ENCODE measurements at places on chromosomes 6 and 20. TPM values are rescaled to one million over a fixed set of nuclear protein-coding genes. Genes with fewer than 3 reads are reported as not detected.

DNA sequence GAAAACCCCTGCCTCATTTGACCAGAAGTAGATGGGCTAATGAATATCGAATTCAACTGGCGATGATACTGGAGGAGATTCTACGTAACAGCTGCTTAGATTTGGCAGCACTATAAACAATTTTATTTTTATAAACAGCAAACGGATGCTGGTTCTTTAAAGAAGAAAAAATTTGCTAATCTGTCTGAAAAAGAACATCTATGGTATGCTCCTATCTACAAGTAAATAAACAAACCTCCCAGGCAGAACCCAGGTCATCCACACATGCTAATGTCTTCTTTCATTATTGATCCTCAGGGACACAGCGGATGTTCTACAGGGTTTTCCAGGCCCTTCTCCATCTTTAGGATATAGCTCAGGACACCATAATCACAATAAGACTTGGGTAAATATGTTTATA, 291.3 kb downstream of the ALDH8A1 start:
- no peak for DNase-seq

The PLCB4 gene
- polyA plus RNA-seq: 7.0 TPM

The CTAGE9 gene
- polyA plus RNA-seq: not detected

DNA sequence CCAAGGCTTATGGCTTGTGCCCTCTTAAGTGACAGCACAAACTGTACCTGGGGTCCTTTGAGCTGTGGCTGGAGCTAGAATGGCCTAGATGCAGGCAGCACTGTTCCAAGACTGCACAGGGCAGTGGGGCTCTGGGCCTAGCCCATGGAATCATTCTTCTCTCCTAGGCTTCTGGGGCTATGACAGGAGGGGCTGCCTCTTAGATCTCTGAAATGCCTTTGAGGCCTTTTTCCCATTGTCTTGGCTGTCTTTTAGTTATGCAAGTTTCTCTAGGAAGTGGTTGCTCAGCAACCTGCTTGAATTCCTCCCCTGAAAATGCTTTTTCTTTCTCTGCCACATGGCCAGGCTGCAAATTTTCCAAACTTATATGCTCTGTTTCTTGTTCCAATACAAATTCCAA, 183.4 kb downstream of the WDR27 start:
- no peak for DNase-seq

The DLK2 gene
- polyA plus RNA-seq: 3.9 TPM

- DNase-seq: peak; percentile 66
Observed at GRCh38 chr20:1002682-1003561, 811 bp upstream of the RSPO4 start.

The RSPH4A gene
- polyA plus RNA-seq: 0.30 TPM

DNA sequence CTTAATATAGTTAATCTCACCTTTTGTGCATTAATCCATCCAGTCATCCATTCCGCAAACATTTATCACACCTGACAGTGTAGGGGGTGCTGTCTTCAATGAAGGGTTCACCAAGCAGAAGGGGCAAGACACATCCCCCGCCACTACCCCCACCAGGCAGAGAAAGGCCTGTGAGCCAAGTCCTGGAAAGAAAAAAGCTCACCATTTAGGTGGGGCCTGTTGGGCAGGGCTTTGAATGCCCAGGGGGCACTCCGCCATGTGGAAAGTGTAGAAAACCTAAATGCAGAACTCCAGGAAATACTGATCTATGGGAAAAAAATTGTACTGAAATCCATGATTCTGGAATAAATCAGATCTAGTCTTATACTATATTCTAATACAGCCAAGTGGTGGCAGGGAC, 4.8 kb upstream of the STX16 start:
- no peak for DNase-seq

The SRSF12 gene
- 1.1 TPM for polyA plus RNA-seq

The LY6G6F gene
- not detected for polyA plus RNA-seq

The JAG1 gene
- 6.0 TPM for polyA plus RNA-seq

- DNase-seq: no peak
Observed at GRCh38 chr6:36820700-36821580, 18.3 kb downstream of the CPNE5 start.

GRCh38 chr6:111973118-111973761, 80.7 kb upstream of the CCN6 start:
- peak; percentile 36 for DNase-seq

The SCRT2 gene
- not detected for polyA plus RNA-seq

GRCh38 chr20:45064812-45065211, 36.1 kb downstream of the KCNS1 start:
- no peak for DNase-seq

DNA sequence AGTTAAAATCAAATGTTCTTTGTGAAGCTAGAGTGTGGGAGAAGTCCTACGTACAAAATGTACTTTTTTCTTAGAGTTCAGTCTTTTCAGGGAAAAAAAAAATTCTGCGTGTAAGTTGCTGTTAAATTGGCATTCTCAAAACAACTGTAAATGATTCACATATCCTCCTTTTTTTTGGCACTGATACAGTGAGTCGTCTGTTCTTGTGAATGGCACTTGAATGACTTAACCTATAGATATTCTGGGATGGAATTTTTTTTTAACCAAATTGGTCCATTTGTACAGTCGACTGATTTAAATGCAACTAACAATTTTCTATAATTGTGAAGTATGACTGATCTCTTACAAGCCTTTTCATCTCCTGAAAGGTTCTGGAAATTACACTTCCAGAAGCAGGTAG, 5.5 kb upstream of the JAG1 start:
- no peak for DNase-seq

DNA sequence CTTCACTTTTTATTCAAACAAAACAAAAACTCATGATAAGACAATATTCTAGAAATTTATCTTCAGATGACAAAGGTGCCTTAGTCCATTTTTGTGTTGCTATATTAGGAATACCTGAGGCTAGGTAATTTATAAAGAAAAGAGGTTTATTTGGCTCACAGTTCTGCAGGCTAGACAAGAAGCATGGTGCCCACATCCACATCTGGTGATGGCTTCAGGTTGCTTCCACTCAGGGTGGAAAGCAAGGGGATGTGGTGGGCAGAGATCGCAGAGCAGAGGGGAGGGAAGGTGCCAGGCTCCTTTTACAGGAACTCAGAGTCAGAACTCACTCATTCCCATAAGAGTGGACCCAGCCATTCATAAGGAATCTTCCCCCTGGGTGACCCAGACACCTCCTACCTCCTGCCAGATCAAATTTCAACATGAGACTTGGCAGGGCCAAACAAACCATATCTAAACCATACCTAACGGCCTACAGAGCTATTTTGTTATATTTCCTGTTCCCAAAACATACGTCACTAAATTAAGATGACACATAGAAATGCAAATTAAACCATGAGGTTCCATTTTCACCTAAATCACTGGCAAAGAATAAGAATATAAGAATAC, 26.4 kb downstream of the ABHD12 start:
- no peak for DNase-seq

DNA sequence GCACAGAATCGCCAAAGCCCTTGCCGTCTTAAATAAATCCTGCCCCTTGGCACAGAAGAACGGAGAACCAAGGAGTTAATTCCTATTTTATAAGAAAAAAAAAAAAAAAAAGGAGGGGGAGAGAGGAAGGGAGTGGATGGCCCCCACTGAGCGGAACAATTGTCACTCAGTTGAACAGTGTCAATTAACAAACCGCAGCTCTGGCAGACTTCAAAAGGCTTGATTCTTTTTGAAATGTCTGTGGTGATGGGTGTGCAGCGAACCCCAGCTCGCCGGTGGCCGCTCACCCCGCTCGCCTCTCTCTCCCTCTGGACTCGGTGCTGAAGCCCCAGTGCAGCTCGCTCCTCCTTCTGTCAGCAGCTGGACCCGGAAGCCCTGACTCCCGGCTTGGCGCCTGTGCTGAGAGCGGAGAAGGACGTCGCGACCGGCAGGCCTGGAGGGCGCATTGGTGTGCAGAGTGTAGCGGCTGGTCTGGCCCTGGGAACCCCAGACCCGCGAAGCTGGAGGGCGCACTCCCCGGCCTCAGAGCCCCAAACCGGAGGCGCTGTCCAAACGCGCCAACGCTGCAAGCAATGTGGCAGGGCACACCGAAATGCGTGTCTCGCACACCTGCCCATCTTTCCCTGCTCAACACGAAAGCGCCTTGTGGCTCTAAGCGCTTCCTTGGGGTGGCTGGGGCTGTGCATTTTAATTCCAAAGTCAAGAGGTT, 3.4 kb downstream of the LINC00237 start:
- peak; percentile 64 for DNase-seq

GRCh38 chr6:53547166-53547810, 2.4 kb upstream of the GCLC start:
- peak; percentile 32 for DNase-seq

DNA sequence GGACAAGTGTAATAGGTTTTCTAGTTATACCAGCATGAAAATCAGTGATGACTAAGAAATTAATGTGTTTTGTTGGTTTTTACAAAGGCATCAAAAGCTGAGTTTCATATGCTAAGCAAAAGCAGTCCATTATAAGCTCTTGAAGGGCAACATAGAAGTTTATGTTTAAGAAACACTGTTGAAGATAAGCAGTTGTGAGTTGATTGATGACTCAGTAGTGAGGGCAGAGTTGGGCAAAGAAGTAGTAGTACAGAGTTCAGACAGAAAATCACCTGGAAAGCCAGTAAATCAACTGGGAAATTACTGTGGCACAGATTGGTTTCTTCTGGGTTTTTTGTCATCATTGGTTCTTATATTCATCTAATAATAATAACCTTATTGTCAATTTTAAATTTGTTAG, 78.0 kb upstream of the SMIM8 start:
- no peak for DNase-seq

DNA sequence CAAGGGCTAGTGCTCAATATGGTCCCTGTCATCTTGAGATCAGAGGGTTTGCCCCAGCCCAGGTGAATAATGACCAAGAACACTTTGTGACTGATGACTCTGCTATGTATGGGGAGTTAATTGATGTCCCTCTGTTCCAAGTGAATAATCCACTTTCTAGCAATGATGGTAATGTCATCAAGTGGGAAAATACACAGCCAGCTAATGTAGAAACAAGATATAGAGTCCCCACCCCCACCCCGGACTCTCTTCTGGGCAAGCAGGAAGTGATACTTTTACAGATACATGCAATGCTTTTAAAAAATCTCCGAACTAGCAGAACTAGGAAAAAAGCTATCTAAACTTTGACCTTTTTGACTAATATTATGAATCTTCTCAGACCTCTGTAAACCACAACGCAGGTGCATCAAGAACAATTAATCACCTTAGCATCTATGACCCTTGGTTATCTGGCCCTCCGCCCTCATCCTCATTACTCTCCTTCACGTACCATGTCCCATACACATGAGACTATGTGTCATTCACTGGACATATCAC, 30.5 kb downstream of the CNR1 start:
- DNase-seq: no peak

- peak; percentile 20 for DNase-seq
Observed at GRCh38 chr6:170210026-170210390, 80.9 kb downstream of the DLL1 start.

The PRDM13 gene
- 0.02 TPM for polyA plus RNA-seq

DNA sequence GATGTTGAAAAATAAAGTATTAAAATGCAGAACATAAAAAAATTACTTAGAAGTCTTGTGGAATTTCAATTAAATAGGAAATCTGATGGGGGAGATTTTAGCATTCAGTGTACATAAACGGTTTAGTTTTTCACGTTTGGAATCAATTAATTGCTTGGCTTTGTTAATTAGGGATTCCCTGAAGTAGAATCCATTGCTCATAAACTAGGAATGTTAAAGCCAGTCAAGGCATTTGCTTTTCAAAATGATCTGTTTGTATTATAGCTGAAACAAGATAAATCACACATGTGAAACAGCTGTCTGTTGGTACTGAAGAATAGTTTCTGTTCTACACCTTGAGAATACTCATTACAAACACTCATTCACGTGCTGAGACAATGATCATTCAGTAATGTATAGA, 297.9 kb downstream of the TBC1D7 start:
- no peak for DNase-seq

Data from SK-N-SH (cell line).